ENCODE measurements at places on chromosomes 2 and 18.

DNA sequence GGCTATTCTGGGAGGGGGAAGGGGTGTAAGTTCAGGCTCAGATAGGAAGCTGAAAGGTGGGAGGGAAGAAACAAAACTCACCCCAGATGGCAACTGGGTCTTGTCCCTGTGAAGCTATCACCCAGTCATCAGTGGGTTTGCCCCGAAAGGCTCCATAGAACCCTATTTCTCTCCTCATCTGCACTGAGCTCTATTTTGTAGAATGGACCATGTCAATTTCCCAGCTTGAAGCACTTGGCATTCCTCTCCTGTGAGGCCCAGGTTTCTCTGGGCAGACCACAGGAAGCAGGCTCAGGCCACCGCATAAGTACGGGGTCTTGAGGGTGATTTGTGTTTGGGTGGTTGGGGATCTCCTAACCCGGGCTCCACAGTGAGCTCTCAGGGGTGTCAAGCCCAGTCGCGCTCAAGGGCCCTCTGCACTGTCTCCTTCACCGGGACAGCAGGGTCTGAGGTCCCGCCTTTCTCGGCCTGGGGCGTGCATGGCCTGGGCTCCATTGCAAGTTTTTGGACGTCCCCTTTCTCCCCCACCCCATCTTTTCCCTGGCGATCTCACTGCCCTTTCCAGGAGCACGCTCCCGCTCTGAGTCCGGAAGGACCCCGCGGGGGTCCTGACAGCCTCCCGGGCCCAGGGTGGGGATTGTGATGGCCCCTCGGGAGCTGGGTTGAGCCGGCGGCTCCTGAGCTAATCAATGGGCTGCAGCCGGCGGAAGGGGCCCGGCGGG is 27.3 kb upstream of the NOTO start:
- DNase-seq, result no peak

DNA sequence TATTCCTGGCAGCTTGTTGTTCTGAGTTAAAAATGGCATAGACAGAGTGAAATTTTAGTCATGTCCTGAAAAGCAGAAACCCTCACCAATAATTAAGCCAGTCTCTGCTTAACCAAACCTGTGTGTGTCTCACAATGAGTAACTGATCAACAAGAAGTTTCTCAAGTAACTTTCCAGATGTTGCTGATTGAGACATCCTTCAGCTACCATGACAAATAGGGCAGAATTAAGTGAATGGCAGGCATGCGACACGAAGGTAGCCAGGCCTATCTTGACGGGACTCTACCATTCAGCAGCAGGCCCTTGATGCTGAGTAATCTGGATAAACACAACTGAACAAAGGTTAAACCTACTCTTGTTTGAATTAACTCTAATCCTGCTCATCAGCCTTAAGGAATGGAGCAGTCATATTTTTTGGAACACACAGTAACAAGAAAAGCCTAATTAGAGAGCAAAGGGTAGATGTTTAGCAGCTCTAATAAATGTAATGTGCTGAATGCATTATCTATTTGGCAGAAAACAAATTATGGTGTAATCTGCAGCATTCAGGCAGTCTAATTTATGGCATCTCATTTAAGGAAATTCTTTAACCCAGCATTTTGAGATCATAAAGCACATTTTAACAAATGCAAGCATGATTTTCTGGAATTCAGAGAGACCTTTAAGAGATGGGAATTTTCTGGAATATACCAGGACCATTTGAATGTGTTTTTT is 159.5 kb upstream of the EPHA4 start:
- DNase-seq, result no peak

DNA sequence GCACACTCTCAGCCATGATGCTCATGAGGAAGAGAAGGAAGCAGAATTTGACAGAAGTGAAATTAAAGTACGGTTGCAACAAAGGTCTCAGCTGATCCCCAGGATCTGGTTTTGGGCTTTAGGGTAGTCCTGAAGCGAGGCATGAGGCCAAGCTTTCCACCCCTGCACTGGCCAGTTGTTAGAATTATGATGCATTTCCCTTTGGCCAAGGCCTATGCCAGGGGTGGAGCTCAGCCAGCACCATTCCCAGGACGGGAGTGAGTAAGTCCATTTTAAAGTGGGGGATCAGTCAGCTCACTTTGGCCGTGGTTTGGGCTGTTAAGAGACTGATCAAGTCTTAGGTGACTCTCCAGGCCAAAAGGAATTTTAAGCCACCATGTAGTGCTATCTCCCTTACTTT is 314.5 kb upstream of the MMADHC start:
- DNase-seq, result no peak

DNA sequence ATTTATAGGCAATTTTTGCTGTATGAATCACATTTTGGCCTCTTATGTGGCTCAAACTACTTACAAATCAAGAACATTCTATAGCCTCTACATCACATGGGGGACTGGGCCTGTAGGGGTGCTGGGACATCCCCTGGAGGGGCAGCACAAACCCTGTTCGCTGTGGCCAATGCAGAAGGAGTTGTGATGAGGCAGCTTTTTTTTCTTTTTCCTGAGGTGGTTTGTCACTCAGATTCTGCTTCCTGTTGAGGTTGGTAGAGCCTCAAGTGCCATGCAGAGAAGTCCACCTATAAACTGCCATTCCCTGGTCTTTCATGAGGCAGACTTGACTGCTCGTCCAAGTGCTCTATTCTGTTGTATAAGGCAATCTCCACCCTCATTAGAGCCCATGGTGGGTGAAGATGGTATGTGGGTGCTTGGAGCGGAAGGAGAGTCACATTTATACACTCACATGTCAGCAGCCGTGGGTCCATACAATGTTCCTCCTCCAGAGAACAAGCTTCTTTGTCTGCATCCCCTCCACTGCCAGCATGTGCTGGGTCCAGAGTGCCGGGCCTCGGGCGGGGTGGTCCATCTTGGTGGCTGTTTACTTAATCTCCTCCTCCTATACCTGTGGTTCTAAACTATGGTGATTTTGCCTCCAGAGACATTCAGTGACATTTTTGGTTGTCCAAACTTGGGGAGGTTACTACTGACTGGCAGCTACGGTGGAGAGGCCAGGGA is 120.3 kb downstream of the ACOXL start:
- no peak for DNase-seq

GRCh38 chr2:152328013-152328412 is 7.0 kb upstream of the FMNL2 start:
- DNase-seq, result no peak

- no peak for DNase-seq
Measured at GRCh38 chr2:23614701-23615100, 229.7 kb downstream of the KLHL29 start.

DNA sequence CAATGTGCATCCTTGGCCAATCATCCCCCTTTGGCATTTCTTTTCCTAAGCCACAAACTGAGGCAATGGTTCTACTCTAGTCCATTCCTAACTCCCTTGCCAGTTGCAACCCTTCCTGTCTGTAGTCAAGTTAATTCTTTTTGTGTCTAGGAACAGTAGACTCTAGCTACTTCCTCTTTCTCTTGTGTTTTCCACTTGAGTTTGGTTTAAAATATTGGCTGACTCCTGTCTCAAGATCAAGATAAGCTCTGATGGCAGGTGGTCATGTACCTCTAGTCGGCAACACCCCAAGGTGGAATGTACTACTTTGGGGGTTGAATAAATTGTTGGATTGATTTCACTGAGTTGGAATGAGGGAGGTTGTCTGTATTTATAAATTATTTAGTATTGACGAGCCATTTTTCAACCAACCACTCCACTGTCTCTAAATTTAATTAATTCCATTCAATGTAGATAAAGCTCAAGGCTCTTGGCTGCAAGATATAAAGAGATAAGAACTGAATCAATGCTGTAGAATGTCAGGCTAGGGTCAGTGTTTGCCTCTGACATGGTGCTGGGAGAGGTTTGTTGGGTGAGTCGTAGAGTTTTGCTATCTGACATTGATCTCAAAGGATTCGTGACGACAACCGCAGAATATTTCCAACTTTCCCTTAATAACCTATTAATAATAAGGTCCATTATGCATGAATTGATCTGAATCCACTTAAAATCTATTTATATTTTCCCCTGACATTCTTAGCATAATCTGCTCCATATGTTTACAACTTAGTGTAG is 188.7 kb upstream of the APCDD1 start:
- no peak for DNase-seq

GRCh38 chr18:42176599-42176998 is 221.6 kb downstream of the PIK3C3 start:
- no peak for DNase-seq

Data from progenitor cell of endocrine pancreas (in vitro differentiated cells).